ENCODE measurements at places on chromosomes 3 and 15.

DNA sequence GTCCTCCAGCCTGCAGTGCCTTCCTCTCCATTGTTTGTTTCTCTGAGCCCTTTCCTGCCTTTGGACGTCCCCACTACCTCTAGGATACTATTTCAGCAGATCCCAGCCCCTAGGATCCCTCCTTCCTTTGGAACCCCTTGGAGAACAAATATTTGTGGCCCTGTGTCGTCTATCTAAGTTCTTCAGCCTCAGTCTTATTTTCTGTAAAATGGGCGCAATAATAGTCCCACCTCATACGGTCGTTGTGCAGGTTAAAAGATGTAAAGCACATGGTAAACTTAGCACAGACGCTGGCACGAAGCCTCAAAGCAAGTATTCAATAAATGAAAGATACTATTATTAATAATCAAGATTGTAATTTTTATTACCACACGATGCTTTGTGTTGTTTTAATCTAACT, 122.0 kb downstream of the SV2B start:
- DNase-seq = no peak

GRCh38 chr3:138089091-138089490, 26.3 kb downstream of the DZIP1L start:
- no peak for DNase-seq

GRCh38 chr3:21310161-21310560, 440.8 kb downstream of the ZNF385D start:
- no peak for DNase-seq

DNA sequence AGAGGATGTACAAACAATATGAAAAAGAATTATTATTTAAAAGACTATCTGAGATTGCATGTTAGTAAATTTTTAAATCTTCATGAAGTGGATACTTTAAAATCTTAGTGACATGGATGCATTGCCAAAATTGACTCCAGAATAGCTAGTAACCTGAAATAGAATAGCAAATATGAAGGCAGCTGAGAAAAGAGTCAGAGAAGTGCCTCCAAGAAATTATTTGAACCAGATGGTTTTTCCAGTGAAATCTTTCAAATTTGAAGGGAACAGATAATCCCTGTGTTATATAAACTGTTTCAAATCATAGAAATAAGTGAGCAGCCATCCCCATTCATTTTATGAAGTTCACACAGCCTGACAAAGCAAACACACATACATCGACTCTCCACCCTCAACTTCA, 29.6 kb downstream of the FSIP1 start:
- DNase-seq = no peak

- DNase-seq = no peak
These were observed 135.2 kb downstream of the MECOM start for GRCh38 chr3:169528289-169528688.
